ENCODE measurements at places on chromosomes 12 and 14.

DNA sequence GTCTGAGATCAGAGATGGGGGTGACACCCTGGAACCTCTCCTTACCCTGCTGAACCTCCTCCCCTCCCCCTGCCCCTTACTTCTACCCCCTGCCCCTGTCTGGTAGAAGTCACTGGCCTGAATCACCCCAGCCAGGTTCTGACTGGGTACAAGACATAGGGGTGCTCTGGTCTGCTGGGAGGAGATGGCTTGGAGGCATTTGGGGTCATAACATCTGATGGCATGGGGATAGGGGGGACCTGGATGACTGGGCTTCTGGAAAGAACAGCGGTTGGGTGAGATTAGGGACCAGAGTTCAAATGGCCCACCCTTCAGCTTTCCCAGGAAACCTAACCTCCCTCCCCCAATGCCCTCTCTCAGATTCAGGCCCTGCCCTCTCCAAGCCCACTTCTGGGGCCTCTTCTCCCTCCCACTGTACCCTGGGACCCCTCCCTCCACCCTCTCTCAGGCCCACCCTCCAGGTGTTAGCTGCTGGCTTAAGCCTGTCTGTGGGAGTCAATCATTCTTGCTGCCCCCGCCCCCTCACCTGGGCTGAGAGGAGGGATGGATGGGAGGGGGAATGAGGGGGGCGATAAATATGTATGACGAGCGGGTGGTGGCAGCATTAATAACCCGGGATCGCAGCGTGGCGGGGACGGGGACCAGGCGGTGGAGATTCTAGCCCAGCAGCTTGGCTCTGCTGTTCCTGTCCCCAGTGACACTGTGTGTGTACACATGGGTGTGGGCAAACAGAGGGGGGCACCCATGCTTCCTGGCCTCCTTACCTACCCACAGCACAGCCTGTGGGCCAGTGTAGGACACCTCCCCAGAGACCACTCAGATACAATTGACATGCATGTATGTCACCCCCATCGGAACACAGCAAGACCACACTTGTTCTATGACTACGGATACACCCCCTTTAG lies 5.9 kb downstream of the NXPH4 start:
- H3K36me3 ChIP-seq: no peaks in the 10 kb centered on the region
- no peak overlapping the region for H3K4me3 ChIP-seq
- peaks cover 45% of the 10 kb centered on the region for H3K4me1 ChIP-seq
- no peak for DNase-seq
- H3K27ac ChIP-seq: no peak overlapping the region

- peaks cover 36% of the 10 kb centered on the region for H3K4me1 ChIP-seq
- H3K27ac ChIP-seq: no peak overlapping the region
- H3K36me3 ChIP-seq: no peaks in the 10 kb centered on the region
- DNase-seq: no peak
- H3K27me3 ChIP-seq: no peaks in the 10 kb centered on the region
Observed at GRCh38 chr14:89302396-89302950, 114.6 kb downstream of the FOXN3 start.

- no peaks in the 10 kb centered on the region for H3K36me3 ChIP-seq
- H3K27ac ChIP-seq: peak overlapping the region; percentile 82
- peaks cover 20% of the 10 kb centered on the region for H3K4me1 ChIP-seq
- peak overlapping the region; percentile 25 for H3K4me3 ChIP-seq
- DNase-seq: peak; percentile 96
Observed at GRCh38 chr14:94936401-94936892, 166.5 kb upstream of the GSC start.

- no peak overlapping the region for H3K27ac ChIP-seq
- peaks cover 12% of the 10 kb centered on the region for H3K4me1 ChIP-seq
- DNase-seq: peak; percentile 31
- H3K4me3 ChIP-seq: no peak overlapping the region
Observed at GRCh38 chr14:101733211-101733610, 28.3 kb upstream of the PPP2R5C start.

GRCh38 chr14:74843653-74844052 lies 32.3 kb downstream of the PROX2 start:
- no peaks in the 10 kb centered on the region for H3K36me3 ChIP-seq
- H3K4me3 ChIP-seq: no peak overlapping the region
- H3K27me3 ChIP-seq: no peaks in the 10 kb centered on the region
- H3K27ac ChIP-seq: no peak overlapping the region
- H3K4me1 ChIP-seq: no peaks in the 10 kb centered on the region

DNA sequence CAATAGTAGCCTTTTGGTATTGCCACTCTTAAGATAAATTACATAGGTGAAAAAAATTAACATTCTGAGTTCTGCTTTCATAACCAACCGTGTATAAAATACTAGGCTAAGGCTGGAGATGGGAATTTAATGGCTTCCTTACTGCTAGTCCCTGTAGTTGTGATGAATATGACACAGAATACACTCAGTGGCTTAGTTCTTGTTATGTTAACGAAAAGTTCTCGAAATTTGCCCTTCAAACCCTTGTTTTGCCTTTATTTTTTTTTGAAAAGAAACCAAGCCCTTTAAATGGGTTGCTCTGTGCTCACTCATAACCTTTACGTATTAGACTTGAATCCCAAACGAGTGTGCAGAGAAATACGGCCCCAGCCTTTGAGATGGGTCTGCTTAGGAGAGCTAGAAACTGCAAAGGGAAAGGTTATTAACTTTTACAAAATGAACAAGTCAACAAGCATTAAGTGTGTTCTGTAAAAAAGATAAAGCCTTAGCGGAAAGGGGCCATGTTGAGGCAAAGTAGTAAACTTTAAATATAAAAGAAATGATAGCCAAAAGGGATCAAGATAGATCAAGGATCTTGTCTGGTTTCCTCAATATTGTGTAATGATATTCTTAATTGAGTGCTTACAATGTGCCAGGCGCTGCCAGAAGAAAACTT lies 1.7 kb downstream of the NUDT4 start:
- peak; percentile 17 for DNase-seq
- H3K27ac ChIP-seq: peak overlapping the region; percentile 81
- no peaks in the 10 kb centered on the region for H3K36me3 ChIP-seq
- H3K27me3 ChIP-seq: no peaks in the 10 kb centered on the region
- peak overlapping the region; percentile 89 for H3K4me3 ChIP-seq

DNA sequence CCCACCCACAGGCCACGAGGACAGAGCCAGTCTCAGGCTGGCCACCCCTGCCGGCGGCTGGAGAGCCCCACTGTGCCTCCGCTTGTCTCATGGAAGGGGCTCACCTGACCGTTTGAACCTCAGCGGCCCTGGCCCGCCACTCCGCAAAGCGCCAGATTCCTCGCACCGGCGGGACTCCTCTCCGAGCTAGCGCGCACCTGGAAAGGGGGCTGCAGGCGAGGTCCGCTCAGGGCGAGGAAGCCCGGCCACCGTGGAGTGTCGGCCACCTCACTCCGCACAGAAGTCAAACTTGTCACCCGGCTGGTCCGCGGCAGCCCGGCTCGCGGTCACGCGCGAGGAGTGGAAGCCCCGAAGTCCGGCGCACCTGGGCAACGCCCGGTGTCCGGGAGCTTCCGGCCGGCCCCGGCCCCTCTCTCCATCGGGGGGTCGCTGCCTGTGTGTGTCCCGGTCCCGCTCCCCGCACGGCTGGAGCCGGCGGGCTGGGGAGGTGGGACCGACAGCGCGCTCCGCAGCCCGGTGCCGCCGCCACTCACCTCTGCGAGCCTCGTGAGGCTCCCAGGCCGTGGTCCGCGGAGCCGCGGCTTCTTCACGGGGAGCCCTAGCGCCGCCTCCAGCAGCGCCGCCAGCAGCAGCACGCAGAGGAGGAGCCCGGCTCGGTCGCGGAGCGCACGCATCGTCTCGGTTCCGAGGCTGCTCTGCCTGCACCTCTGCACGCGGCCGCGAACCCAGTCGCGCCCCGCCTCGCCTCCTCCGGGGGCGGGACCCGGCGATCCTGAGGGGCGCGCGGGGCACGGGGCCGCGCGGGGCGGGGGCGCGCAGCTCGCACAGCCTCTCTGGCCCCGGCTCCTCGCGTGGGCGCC lies at the start of gene ISM2:
ISM2 (minus strand) TSS at position 697 of the 860 bp plus-strand sequence; CDS start at position 674, 23 bp downstream.
- DNase-seq: peak; percentile 57
- peaks cover 4% of the 10 kb centered on the region for H3K27me3 ChIP-seq
- no peak within 1 kb of the TSS for H3K27ac ChIP-seq

GRCh38 chr12:9051158-9051550 lies 61.8 kb downstream of the KLRG1 start:
- no peak for DNase-seq
- no peak overlapping the region for H3K27ac ChIP-seq
- H3K27me3 ChIP-seq: peaks cover 6% of the 10 kb centered on the region
- no peaks in the 10 kb centered on the region for H3K36me3 ChIP-seq

- no peaks in the 10 kb centered on the region for H3K36me3 ChIP-seq
- peaks cover 5% of the 10 kb centered on the region for H3K4me1 ChIP-seq
- H3K27me3 ChIP-seq: no peaks in the 10 kb centered on the region
- no peak overlapping the region for H3K4me3 ChIP-seq
- DNase-seq: no peak
Observed at GRCh38 chr12:109875572-109876131, 4.7 kb downstream of the GLTP start.

DNA sequence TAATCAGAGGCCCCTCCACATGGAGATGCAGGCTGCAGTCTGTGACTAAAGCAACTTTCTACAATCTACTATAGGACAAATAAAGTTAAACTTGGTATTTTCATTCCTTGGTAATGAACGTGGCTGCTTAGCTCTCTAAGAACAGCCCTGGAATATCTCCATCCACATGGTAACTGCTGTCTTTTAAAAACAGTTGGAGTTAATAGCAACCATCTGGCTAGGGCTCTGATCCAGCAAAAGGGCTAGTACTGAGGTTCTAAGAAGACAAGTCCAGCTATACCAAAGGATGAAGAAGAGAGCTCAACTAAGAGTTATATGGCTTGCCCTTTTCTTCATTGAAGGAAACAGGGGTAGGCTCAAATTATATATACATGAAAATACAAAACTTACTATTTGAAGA lies 920.1 kb downstream of the FLRT2 start:
- no peaks in the 10 kb centered on the region for H3K27me3 ChIP-seq
- H3K36me3 ChIP-seq: no peaks in the 10 kb centered on the region
- H3K4me1 ChIP-seq: no peaks in the 10 kb centered on the region

DNA sequence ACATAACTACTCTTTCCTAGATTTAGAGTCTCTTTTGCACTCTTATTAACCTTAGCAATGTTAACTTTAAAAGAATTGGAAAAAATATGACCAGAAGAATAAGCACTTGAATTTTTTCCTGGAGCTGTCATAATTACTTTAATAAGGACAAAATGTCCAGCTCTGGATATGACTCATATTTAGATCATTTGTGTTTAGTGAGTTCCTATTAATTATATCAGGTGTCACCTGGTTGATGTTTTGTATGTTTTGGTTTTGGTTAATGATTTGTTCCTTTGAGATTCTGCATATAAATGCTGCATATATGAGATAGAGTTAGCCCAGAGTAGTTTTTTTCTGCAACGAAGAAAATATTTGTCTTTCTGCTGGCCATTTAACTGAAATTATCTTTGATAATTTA lies 5.1 kb downstream of the CLECL1 start:
- no peak overlapping the region for H3K27ac ChIP-seq
- no peaks in the 10 kb centered on the region for H3K4me1 ChIP-seq
- H3K36me3 ChIP-seq: no peaks in the 10 kb centered on the region
- H3K4me3 ChIP-seq: no peak overlapping the region

- H3K36me3 ChIP-seq: no peaks in the 10 kb centered on the region
- H3K27ac ChIP-seq: no peak overlapping the region
- H3K4me1 ChIP-seq: no peaks in the 10 kb centered on the region
Observed at GRCh38 chr14:20487396-20487725, 18.0 kb upstream of the RNASE10 start.

DNA sequence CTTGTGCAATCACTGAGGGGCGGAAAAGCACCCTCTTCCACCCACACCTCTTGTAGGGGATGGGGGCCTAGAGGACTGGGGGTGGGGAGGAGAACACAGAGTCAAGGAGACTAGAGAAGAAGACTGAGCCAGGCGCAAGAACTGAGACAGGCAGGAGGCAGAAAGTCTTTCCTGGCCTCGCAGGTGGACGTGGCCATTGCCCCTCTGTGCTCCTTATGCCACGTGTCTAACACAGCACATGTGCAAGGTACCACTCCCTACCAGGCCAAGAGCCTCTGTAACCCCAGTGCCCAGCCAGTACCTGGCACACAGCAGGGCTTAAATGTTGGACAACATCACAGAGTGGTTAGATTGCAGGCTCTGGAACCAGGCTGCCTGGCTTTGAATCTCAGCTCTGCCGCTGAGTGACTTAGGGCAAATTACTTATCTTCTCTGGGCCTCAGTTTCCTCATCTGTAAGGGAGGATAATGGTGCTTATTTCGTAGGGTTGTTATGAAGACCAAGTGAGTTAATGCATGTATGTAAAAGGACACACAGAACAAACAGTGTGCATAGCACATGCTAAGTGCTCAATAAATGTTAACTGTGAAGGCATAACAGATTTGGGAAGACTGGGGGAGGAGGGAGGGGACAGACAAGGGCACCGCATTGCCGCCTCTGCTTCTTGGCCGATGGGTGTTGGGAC lies 1.4 kb upstream of the TAMALIN start:
- H3K4me3 ChIP-seq: no peak overlapping the region
- H3K36me3 ChIP-seq: no peaks in the 10 kb centered on the region
- no peak for DNase-seq
- no peaks in the 10 kb centered on the region for H3K27me3 ChIP-seq
- H3K27ac ChIP-seq: no peak overlapping the region
- peaks cover 15% of the 10 kb centered on the region for H3K4me1 ChIP-seq

GRCh38 chr12:12445165-12445881 lies 88.4 kb downstream of the BORCS5 start:
- no peak overlapping the region for H3K4me3 ChIP-seq
- H3K36me3 ChIP-seq: no peaks in the 10 kb centered on the region
- no peak for DNase-seq
- no peaks in the 10 kb centered on the region for H3K27me3 ChIP-seq
- peaks cover 11% of the 10 kb centered on the region for H3K4me1 ChIP-seq
- no peak overlapping the region for H3K27ac ChIP-seq

DNA sequence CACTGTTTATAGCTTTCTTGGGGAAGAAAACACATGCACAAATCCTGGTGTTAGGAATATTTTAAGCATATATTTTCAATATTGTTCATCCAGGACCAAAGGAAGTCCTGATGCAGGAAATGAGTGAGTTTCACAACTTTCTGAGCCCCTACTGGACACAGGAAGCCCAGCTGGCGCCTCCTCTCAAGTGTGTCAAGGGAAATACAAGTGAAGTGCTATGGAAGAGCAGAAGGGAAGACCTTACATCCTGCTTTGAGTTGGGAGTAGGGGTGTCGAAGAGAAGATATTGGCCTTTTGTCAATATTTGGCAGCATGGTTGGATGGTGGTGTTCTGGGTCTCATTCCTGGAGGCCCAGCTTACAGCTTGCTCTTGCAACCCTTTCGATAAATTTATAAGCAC lies 66.1 kb upstream of the ZDHHC17 start:
- peaks cover 29% of the 10 kb centered on the region for H3K4me1 ChIP-seq
- no peaks in the 10 kb centered on the region for H3K27me3 ChIP-seq
- H3K36me3 ChIP-seq: no peaks in the 10 kb centered on the region
- no peak overlapping the region for H3K27ac ChIP-seq
